ENCODE measurements at places on chromosomes 12 and 14.

- DNase-seq: no peak
Measured at GRCh38 chr12:31828071-31828470, 99.2 kb upstream of the AMN1 start.

- DNase-seq: no peak
Measured at GRCh38 chr12:109716512-109717389, 3.1 kb downstream of the FAM222A start.

DNA sequence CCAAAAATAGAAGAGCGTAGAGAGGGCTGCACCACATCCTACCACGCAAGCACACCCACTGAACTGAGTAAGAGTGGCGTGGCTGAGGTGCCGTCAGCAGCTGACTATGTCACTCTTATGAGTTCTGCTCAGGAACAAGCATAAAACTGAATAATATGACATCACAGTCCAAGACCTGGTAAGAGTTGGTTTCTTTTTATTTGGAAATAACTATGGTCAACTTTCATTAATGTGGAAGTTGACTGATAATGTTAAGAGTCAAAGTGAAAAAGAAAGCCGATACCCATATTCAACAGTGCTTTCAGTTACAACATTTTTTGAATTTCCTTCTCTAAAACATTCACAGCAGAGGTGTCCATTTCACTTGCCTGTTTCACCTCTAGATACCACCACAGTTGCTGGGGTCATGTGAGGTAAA is 44.6 kb downstream of the GNS start:
- DNase-seq: no peak

DNA sequence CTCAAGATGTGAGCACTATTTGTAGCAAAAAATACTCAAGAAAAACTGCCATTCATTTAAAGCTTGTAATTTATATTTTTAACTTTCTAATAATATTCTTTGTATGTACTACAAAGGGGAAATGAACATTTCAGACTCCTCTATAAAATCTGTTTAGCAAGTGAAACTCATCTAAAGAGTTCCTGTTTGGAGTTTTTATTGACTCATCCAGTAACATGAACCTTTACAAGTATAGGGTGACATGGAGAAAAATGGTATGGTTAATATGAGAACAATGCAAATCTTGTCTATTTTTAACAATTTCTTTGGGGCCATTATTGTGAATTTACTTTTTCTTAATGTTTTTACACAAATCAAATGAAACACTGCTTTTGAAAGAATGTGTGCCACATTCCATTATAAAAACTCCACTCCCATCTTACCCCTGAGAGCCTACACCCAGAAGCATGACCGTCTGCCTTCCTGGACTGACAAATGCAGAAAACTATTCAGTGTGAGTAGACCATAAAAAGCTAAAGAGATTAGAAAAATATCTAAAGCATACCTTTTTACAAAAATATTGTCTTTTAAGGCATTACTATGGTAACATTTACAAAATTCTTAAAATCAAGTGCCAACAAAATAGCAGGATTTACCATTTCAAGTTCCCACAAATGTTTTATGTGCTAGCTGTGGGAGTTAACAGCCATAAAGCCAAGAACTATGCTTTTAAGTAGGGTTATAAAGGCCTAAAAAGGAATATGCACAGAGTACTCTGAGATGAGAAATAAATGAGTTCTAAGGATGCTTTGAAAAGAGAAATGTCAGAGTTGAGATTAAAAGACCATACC is 144.0 kb downstream of the ADAMTS20 start:
- DNase-seq: no peak

DNA sequence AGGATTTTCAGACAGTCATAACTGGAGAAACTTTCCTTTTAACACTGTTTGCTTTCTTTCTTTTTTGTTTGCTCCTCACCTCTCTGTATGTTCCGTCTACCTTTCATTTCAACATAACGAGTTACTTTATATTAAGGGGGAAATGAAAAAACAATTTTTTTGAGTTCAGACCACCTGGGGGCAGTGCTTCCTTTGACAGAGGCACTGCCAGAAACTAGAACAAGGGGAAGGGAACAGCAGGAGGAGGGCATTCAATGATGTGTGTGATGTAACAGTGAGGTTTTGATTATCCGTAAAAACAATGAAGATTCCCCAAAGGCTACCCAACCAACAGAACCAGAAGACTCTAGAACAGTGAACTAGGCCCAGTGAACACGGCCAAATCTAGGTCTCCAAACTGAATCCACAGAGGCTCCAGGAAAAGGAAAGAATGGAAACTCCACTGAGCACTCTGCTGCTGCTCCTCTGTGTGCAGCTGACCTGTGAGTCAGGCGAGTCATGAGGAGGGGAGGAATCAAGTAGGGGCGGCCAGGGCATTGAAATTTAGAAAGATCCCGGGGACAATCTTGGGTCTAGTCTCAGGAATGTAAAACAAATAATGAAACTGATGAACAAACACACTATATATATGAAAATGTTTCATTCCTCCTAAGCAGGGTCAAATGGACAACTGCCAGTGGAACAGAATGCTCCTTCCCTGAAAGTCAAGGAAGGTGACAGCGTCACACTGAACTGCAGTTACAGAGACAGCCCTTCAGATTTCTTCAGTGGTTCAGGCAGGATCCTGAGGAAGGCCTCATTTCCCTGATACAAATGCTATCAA is 323.5 kb downstream of the DAD1 start:
- no peak for DNase-seq
